ENCODE measurements at places on chromosomes 16 and 17. TPM values are rescaled to one million over a fixed set of nuclear protein-coding genes. Genes with fewer than 3 reads are reported as not detected.

The DNASE1L2 gene
- 0.16 TPM for total RNA-seq

The ATAD5 gene
- 10.4 TPM for total RNA-seq

The ATXN1L gene
- total RNA-seq = 16.0 TPM

The CCL13 gene
- total RNA-seq = not detected

The RCVRN gene
- total RNA-seq = not detected

The TMEM235 gene
- not detected for total RNA-seq

The CHST4 gene
- not detected for total RNA-seq

The ABCC6 gene
- total RNA-seq = 0.63 TPM

The PRAC1 gene
- total RNA-seq = not detected
